ENCODE measurements at places on chromosomes 7 and 10. TPM values are rescaled to one million over a fixed set of nuclear protein-coding genes. Genes with fewer than 3 reads are reported as not detected.

SYT15B gene
- not detected for total RNA-seq

ACSM6 gene
- total RNA-seq, result not detected

IGF2BP3 gene
- 0.31 TPM for total RNA-seq

GRCh38 chr10:1573981-1574380, 163.3 kb downstream of the ADARB2 start:
- DNase-seq, result no peak

GRCh38 chr7:157402911-157403534, 66.2 kb downstream of the DNAJB6 start:
- no peak for DNase-seq

GRCh38 chr7:130363026-130363847, 17.1 kb upstream of the CPA1 start:
- peak; percentile 35 for DNase-seq

DNA sequence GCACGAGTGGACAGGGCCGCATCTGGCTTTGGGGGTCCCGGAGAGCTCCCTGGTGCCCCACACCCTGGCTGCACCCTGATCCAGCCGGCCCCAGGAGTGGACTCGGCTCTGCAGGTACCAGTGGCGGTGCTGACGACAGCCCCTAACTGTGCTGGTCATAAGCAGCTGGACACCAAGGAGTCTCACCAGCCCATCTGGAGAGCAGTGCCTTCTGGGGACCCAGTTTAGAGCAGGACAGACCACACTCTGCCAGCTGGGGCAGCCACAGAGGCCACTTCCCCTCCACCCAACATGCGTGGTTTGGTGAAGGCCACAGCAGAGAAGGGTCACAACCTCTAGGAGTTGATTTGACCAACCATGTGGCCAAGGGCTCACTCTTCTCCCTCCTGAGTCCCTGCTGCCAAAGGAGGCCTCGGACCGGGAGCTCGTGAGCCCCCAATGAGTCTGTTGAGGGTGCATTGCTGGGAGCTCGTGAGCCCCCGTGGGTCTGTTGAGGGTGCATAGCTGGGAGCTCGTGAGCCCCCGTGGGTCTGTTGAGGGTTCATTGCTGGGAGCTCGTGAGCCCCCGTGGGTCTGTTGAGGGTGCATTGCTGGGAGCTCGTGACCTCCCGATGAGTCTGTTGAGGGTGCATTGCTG, 16.0 kb upstream of the INPP5A start:
- DNase-seq, result peak; percentile 53

DNA sequence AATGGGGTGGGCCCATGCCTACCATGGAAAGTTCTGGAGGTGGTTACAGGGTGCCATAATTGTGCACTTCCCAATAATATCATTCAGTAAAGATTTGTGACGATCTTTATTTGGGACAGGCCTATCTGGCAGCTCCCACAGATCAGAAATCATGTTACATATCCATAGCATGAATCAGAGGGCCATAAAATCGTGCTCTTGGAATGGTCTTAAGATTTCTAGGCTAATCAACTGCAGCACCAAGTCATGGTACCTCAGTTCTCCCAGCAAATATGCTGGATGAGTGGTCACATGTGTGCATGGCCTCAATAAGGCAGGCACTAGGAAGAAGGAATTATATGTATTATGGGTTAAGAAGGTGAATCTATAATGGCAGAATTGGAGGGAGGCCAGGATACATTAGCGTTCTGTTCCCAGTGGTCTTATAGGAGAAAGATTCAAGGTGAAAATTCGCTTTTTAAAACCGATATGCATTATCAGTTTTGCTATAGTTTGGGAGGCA, 134.7 kb downstream of the NRP1 start:
- DNase-seq, result no peak

GRCh38 chr7:108079648-108080591, 50.2 kb downstream of the LAMB4 start:
- DNase-seq, result no peak

DNA sequence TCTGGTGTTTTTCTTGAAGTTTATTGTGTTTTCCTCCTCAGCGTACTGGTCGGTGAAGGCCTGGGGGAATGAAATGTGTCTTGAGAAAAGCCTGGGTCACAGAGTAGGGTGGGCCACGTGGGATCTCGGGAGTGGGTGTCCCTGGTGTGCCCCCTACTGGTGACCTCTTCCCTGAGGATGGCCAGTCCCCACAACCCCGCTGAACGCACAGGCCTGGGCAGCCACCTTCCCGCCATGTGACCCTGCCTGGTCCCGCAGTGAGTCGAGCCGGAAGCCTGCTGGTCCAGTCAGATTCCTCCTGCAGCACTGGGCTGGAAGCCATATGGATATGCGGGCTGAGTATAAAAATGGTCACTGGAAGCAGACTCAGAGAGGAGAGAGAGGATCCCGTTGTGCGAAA, 52.9 kb upstream of the GNA12 start:
- no peak for DNase-seq

Measured in natural killer cell treated with Interleukin-12 subunit alpha and Interleukin-12 subunit beta and Interleukin-15 and Interleukin-18, amount 100 ng/mL, for 72 hours (primary cell).